ENCODE measurements at places on chromosomes 1 and 21.

- no peak for DNase-seq
These were observed 39.4 kb downstream of the LTN1 start for GRCh38 chr21:28953247-28953646.

DNA sequence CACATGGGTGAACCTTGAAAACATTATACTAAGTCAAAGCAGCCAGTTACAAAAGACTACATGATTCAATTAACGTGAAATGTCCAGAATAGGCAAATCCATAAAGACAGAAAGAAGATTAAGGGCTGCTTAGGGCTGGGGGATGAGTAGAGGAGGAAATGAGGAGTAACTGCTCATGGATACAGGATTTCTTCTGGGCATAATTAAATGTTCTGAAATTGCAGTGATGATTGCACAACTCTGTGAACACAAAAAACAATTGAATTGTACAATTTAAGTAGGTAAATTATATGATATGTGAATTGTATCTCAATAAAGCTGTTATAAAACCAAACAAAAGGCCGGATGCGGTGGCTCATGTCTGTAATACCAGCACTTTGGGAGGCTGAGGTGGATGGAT is 52.2 kb downstream of the RERE start:
- DNase-seq, result no peak

- no peak for DNase-seq
These were observed 2.8 kb downstream of the GCSAML start for GRCh38 chr1:247551721-247552120.

GRCh38 chr1:47796626-47797025 is 200.6 kb downstream of the TRABD2B start:
- no peak for DNase-seq

DNA sequence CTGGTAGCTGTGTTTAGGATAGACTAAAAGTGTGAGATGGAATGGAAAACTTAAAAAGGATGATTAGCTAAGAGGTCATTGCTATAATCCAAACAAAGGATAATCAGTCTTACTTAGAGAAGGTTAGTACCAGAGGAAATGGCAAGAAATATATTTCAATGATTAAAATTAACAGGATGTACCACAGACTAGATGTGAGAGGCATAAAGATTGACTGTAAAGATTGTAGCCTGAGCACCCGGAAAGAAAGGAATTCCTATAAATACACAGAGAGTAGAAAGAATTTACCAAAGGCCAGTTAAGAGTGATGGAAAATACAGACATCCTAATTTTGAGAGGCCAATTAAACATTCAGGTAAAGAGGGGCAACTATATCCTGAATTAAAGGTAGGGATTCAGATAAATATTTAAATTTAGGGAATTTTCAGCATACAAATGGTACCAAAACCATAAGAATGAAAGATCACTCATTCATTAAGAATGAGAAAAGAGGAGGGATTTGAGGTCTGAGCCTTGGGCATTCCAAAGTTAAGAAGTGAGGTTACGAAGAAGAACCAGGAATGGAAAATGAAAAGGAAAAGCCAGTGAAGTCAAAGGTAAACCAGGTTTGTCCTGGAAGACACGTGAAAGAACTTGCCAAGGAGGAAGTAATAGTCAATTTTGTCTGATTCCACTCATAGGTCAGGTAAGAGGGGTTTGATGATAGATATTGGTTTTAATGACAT is 46.4 kb upstream of the RGS1 start:
- DNase-seq, result no peak

GRCh38 chr1:30678209-30678608 is 45.2 kb downstream of the MATN1 start:
- DNase-seq, result no peak
